T-helper 22 cell (primary cell): ENCODE measurements at places on chromosomes 1 and 21.

DNA sequence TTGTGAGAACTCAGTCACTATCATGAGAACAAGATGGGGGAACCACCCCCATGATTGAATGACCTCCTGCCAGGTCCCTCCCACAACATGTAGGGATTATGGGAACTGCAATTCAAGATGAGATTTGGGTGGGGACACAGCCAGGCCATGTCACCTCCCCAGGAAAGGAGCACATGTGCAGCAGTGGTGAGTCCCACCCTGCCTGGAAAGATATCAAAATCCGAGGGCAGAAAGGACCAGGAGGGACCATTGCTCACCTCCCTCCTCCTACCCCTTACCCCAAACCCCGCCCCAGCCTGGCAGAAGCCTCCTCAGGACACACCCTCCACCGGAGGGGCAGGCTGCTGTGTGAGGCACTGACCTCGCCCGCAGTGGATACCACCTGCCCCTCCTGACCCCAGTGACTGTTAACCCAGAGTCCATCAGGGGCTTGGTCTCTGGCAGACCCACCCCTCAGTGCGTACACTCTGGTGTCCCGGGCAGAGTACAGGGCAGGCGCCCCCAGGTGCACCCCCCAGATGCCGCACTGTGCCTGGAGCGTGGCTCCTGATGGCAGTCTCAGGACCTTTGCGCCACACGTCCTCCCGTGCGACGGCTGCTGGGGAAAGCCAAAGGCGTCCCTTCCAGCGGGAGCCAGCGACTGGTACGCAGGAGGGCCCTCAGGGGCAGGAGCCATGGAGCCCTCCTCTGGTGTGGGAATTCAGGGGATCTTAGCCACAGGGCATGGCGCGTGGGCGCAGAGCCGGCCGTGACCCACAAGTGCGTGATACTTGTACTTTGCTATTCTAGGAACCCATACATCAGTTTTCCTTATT is 20.9 kb downstream of the PDXK start:
- no peak for DNase-seq

DNA sequence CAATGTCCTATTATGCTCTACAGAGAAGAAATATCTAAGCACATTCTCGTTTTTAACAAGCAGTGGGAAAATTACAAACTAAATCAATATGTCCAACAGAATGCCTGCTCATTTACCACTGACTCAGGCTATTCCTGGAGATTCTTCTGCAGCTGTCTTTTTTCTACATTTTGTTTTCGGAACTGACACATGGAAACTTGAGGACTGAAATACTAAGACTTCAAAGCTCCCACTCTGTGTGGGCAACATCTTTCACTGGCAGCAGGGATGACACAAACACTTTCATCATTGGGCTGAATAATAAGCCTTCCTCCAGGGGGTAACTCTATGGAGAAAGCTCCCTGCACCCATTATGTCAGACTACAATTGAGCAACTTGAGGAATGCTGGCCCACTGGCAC is 175.5 kb upstream of the NCAM2 start:
- DNase-seq = no peak

- DNase-seq = no peak
These were observed 639.7 kb upstream of the USP24 start for GRCh38 chr1:55854911-55855310.

DNA sequence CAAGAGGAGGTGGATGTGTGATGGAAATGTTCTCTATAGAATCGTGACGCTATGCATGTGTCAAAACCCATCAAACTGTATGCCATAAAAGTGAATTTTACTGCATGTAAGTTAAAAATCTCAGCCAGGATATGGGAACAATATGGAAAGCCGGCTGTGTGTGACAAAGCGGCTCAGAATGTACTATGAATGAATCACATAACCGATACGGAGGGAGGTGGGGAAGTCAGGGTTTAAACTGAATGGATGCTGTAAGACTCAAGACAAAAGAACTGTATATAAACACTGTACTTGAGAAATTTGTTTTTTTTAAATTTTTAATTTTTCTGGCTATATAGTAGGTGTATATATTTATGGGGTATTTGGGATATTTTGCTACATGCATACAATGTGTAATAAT is 111.6 kb upstream of the PDE4B start:
- DNase-seq = no peak

DNA sequence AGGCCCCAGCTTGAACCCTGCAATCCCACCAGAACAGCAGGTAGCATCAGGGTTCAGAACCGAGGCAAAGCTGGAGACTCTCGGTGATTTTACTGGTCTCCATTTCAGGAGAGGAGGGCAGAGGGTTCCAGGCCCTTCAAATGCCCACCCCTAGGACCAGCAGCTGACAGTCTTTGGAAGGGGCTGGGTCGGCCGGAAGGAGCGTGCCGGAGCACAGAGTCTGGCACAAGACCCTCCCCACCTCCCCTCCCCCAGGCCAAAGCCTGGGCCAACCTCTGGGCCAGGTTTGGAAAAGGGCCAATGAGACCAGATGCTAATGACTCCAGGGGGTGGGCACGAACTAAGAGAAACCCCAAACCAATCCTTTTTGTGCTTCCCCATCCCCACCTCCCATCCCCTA is 6.9 kb downstream of the FBXO2 start:
- no peak for DNase-seq

- DNase-seq = no peak
These were observed 103.5 kb upstream of the TLR5 start for GRCh38 chr1:223246476-223247112.

DNA sequence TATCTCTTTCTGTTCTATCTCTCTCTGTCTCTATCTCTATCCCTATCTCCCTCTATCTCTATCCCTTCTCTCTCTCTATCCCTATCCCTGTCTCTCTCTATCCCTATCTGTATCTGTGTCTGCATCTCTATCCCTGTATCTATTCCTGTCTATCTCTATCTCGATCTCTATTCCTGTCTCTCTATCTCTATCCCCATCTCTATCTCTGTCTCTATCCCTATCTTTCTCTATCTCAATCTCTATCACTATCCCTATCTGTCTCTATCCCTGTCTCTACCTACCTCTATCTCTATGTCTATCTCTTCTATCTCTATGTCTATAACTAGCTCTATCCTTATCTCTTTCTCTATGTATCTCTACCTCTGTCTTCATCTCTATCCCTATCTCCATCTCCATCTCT is 141.4 kb upstream of the KCNJ6 start:
- DNase-seq = no peak

- peak; percentile 24 for DNase-seq
These were observed 558 bp downstream of the USP1 start for GRCh38 chr1:62437273-62437940.

DNA sequence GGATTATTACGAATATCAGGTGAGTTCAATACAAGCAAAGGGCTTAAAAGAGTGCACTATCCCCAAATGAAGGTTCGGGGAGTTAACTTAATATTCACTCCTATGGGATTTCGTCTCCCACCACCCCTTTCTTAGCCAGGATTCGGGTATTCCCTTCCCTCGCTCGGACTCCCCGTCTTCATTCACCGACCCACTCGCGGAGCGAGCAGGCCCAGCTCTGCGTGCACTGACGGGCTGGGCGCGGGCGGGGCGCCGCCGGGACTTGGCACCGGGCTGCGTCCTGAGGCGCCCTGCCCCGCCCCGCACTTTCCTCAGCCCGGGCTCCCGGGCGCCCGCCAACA is 7.7 kb upstream of the MPZL1 start:
- no peak for DNase-seq

- no peak for DNase-seq
These were observed 2.2 kb downstream of the PGBD5 start for GRCh38 chr1:230423951-230424350.
